ENCODE measurements at places on chromosomes 11 and 22. TPM values are rescaled to one million over a fixed set of nuclear protein-coding genes. Genes with fewer than 3 reads are reported as not detected.

DNA sequence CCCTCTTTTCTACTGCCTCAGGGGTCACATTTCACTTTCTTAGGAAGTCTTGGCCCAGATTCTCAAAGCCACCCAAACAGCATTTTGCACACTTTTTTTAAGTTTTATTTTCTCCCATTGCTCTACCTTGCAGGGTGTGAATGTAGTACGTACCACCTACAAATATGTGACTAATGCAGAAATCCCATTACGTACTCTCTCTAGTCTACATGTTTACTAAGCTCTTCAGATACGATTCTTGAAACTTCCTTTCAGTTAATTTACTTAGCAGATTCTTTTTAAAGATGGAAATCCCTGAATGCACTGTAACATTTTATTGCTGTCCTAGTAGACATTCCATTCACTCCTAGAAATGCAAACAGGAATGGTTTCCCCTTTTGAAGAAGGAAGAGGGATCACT is 61.3 kb downstream of the LRRC4C start:
- H3K27ac ChIP-seq = no peak overlapping the region
- no peaks in the 10 kb centered on the region for H3K4me1 ChIP-seq
- H3K27me3 ChIP-seq = no peaks in the 10 kb centered on the region
- H3K36me3 ChIP-seq = no peaks in the 10 kb centered on the region
- no peak for DNase-seq
- no peak overlapping the region for H3K4me3 ChIP-seq

DNA sequence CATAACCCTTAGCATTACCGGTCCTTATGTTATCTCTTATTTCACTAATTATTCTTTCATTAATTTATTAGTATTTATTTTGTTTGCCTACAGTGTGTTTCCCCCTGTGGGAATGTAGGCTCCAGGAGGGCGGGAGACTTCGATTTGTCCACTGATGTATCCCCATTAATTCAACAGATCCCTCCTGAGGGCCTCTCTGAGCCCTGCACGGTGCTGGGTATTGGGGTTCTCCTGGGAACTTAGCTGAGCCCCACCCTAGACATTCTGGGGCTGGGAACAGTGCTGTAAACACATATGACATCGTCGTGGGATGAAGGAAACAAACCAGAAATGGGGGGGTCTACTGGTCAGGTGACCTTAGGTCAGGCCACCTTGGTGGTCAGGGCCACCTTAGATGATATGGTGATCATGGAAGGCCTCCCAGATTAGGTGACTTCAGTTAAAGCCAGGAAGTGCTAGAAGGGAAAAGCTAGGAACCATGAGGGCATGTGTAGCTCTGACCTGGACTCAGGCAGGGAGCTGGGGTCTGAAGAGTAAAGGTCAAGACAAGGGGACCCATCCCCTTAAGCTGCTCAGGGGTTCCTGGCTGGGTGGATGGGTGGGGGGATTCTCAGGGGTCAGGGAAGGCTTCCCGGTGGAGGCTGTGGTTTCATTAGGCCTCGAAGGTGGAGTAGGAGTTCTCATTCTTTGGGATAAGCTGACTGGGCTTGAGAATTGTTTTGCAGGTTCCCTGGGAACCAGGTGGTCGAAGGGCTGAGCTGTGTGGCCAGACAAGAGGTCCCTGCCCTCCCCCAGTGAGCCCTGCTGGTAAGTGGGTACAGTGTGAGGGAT is 1.0 kb downstream of the PHETA2 start:
- no peaks in the 10 kb centered on the region for H3K27me3 ChIP-seq
- H3K4me1 ChIP-seq = peaks cover 56% of the 10 kb centered on the region
- peak overlapping the region; percentile 96 for H3K27ac ChIP-seq
- peak overlapping the region; percentile 67 for H3K4me3 ChIP-seq
- DNase-seq = no peak

TMEM258 gene
- total RNA-seq = 54.7 TPM

DNA sequence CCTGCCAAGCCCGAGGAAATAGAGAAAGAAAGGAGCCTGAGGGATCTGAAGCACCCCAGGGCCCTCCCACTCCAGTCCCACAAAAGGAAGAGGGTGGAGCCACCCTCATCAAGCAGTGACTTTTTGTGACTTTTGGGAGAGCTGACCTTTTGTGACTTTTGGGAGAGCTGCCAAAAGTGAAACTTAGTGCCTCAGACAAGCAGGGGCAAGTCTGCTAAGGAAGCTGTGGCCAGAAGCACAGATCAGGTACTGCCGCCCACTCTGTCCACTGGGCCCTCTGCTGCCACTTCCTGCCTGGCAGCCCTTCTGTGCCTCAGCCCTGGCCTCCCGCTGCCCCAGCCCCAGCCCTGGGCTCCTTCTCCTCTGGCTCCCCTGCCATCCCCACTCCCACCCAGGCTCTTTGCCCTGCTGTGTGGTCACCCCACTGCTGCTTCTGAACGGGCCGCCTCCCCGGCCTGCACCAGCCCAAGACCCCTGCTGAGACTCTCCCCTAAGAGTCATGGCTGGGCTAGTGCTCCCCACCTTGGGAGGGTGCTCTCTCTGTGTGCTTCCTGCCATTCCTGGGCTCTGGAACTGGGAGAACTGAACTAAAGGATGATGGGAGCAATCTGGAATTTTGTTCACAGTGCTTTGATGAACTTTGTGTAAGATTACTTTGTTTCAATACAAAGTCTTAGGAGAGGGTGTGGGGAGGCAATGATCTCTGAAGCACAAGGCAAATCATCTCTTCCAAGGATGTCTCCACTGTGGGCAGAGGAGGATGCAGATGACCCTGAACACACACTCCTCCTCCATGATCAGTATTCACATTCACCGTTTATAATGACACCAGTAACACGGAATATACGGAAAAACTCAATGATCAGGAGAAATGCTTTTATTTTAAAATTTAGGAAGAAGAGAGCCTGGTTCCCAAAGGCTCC is at the start of gene APOBEC3H:
Gene APOBEC3H (plus strand): TSS at position 147 of the 923 bp plus-strand sequence. CDS start 3,035 bp downstream, outside the sequence.
- no peaks in the 10 kb centered on the region for H3K4me1 ChIP-seq
- DNase-seq = no peak
- no peak within 1 kb of the TSS for H3K27ac ChIP-seq

DLAT gene
- 98.1 TPM for total RNA-seq

OR52I2 gene
- total RNA-seq = not detected

- no peaks in the 10 kb centered on the region for H3K27me3 ChIP-seq
- H3K4me3 ChIP-seq = no peak overlapping the region
Measured at GRCh38 chr11:31844351-31844750, 33.2 kb upstream of the PAX6 start.

OAF gene
- total RNA-seq = 43.6 TPM

- H3K27me3 ChIP-seq = no peaks in the 10 kb centered on the region
- no peak for DNase-seq
- H3K4me3 ChIP-seq = no peak overlapping the region
- no peaks in the 10 kb centered on the region for H3K4me1 ChIP-seq
Measured at GRCh38 chr11:106288057-106288456, 210.6 kb downstream of the AASDHPPT start.

DNA sequence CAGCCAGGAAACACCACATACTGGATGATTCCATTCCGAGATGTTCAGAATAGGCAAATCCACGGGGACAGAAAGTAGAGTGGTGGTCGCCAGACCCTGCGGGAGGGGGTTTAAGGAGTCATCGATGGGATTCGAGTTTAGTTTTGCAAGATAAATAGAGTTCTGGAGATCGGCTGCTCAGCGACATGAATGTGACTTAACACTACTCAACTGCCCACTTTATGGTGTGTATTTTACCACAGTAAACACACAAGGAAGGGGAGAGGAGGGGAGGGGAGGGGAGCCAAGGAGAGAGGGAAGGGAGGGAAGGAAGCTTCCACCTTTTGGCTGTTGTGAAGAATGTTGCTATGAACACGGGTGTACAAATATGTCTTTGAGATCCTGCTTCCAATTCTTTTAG is 10.4 kb upstream of the ARHGAP8 start:
- H3K36me3 ChIP-seq = no peaks in the 10 kb centered on the region
- H3K4me1 ChIP-seq = peaks cover 4% of the 10 kb centered on the region
- DNase-seq = no peak

DNA sequence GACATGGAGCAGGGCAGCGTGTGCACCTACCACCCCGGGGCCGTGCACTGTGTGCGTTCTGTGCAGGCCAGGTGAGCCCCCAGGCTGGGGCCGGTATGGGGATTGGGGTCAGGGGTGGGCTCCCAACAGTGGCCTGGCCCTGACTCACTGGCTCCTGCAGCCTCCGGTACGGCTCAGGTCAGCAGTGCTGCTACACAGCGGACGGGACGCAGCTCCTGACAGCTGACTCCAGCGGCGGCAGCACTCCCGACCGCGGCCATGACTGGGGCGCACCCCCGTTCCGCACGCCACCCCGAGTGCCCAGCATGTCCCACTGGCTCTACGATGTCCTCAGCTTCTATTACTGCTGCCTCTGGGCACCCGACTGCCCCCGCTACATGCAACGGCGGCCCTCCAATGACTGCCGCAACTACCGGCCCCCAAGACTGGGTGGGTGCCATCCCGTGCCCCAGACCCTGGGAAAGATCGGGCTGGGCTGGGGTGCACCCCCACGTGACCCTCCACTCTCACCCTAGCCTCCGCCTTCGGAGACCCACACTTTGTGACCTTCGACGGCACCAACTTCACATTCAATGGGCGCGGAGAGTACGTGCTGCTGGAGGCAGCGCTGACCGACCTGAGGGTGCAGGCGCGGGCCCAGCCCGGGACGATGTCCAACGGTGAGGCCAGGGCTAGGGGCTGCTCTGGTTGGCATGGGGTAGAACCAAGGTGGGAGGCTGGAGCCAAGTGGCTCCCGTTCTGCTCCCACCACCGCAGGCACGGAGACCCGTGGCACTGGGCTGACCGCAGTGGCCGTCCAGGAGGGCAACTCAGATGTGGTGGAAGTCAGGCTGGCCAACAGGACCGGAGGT is 4.4 kb downstream of the SUSD2 start:
- H3K4me3 ChIP-seq = no peak overlapping the region
- H3K27me3 ChIP-seq = no peaks in the 10 kb centered on the region
- no peaks in the 10 kb centered on the region for H3K4me1 ChIP-seq
- H3K36me3 ChIP-seq = no peaks in the 10 kb centered on the region

DNA sequence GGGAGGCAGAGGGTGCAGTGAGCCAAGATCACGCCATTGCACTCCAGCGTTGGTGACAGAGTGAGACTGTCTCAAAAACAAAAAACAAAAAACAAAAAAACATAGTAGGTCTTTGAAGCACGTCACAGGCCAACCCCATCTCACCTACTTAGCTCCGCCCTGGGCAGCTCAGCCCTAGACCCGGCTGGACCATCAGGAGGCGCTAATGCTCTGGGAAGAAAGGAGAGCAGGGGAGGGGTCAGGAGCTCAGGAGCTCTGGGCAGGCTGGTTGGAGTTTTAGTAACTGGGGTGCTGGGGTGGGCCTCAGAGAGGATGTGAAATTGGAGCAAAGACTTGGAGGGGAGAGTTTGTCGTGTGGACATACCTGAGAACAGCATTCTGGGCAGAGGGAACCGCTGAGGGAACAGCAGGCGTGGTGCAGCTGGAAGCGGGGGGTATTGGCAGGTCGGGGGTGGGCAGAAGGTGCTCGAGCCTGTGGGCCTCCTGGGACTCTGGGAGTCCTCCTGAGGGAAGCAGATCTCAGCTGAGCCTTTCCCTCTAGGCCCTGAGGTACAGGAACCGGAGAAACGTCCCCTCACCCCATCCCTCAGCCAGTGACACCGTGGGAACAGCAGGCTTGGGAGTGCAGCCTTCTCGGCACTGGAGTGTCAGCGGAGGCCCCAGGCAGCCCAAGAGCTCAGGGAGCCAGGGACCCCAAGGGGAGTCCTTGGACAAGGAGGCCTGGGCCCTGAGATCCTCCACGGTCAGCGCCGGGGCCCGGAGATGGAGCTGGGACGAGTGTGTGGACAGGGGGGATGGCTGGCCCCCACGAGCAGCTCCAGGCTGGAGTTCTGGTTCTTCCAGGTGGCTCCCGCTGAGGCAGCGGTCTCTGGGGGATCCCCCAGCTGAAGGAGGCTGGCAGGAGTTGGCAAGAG is 2.2 kb upstream of the RPS6KA4 start:
- H3K27ac ChIP-seq = no peak overlapping the region
- H3K4me1 ChIP-seq = peaks cover 57% of the 10 kb centered on the region
- no peaks in the 10 kb centered on the region for H3K27me3 ChIP-seq
- DNase-seq = no peak
- peaks cover 10% of the 10 kb centered on the region for H3K36me3 ChIP-seq

GRCh38 chr11:35348898-35349687 is 70.3 kb downstream of the SLC1A2 start:
- DNase-seq = no peak
- no peaks in the 10 kb centered on the region for H3K27me3 ChIP-seq
- H3K4me3 ChIP-seq = no peak overlapping the region
- H3K4me1 ChIP-seq = peaks cover 13% of the 10 kb centered on the region
- no peak overlapping the region for H3K27ac ChIP-seq
- H3K36me3 ChIP-seq = no peaks in the 10 kb centered on the region

DNA sequence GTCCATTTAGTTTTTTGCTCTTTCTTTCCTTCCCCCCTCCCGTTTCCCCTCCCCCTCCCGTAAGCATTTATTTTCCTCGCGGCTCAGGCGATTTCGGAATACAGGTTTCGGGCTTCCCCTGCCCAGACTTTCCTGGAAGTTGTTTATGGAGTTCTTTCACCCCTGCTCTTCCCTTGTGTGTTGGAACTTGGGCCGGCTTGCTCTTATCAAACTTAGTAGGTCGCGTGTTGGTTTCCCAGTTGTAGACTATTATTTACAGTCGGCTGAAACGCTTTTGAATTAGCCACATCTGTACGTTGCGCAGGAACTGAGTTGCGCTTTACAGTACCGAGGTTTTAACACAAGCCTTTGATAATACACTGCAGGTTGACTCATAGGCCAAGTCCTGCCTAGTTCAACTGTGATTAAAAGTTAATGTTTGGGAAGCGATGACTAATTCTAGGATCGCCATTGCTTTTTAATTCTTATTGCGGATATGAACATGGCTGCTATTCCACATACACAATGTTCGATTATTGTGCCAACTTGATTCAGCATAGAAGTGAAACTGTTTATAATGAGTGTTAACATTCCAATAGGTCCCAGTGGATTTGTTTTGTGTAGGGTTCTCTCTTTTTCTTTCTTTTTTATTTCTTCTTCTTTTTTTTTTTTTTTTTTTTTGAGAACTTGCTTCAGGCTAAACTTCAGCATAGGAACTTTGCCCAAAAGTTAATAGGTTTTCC is 1.7 kb downstream of the YAP1 start:
- H3K27ac ChIP-seq = peak overlapping the region; percentile 99
- H3K4me1 ChIP-seq = no peaks in the 10 kb centered on the region
- peak overlapping the region; percentile 84 for H3K4me3 ChIP-seq
- peaks cover 6% of the 10 kb centered on the region for H3K36me3 ChIP-seq

OR52N4 gene
- total RNA-seq = not detected

DNAJC24 gene
- 10.0 TPM for total RNA-seq

OTOG gene
- total RNA-seq = not detected

OR8D4 gene
- not detected for total RNA-seq

GRCh38 chr11:12007769-12008737 is at the start of gene DKK3:
Gene DKK3, minus strand, starts transcription at chr11:12008626. Its CDS starts 44 bp downstream, at chr11:12008582.
- H3K36me3 ChIP-seq = peaks cover 6% of the 10 kb centered on the region
- H3K27ac ChIP-seq = peak within 1 kb of the TSS; percentile 89
- peaks cover 3% of the 10 kb centered on the region for H3K4me1 ChIP-seq
- H3K4me3 ChIP-seq = peak within 1 kb of the TSS; percentile 77
- no peak for DNase-seq

DNA sequence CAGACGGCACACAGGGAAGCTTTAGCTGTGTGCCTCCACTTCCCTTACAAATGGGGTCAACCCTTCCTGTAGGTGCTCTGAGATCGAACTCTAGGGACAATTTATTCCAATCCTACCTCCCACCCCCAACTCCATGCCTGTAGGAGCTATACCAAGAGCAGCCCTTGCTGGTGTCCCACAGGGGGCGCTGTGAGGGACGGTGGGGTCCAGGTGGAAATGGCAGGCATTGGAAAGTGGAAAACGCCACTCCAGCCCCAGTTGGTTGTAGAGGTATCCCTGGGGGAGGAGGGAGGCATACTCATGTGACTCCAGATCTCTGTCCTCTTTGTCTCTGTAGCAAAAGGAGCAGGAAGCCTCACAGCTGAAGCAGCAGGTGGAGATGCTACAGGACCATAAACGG is 161.3 kb downstream of the MYO18B start:
- no peaks in the 10 kb centered on the region for H3K4me1 ChIP-seq
- peaks cover 98% of the 10 kb centered on the region for H3K36me3 ChIP-seq
- H3K27me3 ChIP-seq = no peaks in the 10 kb centered on the region
- DNase-seq = no peak
- H3K4me3 ChIP-seq = no peak overlapping the region

Measured in right atrium auricular region (tissue), 2 donors.